Activated naive CD8-positive, alpha-beta T cell treated with anti-CD3 and anti-CD28 coated beads, Interleukin-2, amount 10 ng/mL, durations not matched to agents 7 days and 5 days (primary cell): ENCODE measurements at places on chromosomes 2 and 18.

DNA sequence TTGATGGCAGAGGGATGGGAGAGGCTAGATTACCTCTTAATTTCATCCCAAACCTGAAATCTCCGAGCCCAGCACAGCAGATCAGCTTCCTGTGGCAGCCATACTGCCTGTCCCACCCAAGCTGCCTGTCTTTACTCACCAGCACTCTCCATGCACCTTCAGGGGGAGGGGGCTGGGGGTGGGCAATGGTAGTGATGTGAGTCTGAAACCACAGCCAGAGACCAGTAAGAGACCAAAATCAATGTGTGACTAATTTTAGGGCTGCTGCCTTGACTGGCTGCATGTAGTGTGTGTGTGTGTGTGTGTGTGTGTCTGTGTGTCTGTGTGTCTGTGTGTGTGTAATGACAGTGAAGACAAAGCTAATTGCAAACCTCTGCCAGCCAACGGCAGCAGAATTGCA is 11.7 kb upstream of the TEX261 start:
- H3K27me3 ChIP-seq: peaks cover 16% of the 10 kb centered on the region
- no peak overlapping the region for H3K27ac ChIP-seq
- no peaks in the 10 kb centered on the region for H3K36me3 ChIP-seq
- no peak overlapping the region for H3K4me3 ChIP-seq

DNA sequence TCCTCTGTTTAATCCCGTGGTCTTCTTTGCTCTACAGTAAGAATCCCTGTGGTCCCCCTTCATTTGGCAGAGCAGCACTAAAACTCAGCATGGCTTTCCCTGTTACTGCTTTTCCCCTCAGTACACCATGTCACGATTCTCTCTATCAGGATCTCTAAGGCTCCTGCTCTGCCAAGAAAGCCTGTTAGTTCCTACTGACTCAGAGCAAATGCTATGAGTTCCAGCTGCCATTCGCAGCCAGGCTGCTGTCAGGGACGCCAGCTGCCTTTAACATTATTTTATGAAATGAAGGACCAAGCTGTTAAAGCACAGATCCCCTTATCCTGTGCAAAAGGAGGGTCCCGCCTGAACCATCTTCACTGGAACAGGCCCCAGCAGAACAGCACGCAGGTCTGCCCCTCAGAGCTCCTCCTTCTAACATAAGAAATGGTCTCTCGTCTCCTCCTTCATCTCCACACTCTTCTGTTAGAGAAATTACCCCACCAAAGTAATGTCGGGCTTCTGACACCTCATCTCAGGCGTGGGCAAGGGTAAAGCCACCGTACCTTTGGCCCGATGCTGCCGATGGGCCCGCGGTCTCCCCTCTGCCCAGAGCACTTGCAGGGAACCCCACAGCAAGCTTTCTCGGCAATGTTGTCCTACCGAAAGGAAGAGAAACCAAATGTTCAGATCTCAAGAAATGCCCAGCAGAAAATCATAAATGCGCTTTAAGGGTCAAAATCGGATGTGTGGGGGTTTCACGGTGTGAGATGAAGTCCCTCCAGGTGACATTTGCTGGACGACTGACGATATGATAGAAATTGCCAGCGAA is 52.6 kb downstream of the COL6A3 start:
- H3K4me1 ChIP-seq: no peaks in the 10 kb centered on the region
- H3K36me3 ChIP-seq: no peaks in the 10 kb centered on the region
- no peak for DNase-seq
- no peak overlapping the region for H3K27ac ChIP-seq

DNA sequence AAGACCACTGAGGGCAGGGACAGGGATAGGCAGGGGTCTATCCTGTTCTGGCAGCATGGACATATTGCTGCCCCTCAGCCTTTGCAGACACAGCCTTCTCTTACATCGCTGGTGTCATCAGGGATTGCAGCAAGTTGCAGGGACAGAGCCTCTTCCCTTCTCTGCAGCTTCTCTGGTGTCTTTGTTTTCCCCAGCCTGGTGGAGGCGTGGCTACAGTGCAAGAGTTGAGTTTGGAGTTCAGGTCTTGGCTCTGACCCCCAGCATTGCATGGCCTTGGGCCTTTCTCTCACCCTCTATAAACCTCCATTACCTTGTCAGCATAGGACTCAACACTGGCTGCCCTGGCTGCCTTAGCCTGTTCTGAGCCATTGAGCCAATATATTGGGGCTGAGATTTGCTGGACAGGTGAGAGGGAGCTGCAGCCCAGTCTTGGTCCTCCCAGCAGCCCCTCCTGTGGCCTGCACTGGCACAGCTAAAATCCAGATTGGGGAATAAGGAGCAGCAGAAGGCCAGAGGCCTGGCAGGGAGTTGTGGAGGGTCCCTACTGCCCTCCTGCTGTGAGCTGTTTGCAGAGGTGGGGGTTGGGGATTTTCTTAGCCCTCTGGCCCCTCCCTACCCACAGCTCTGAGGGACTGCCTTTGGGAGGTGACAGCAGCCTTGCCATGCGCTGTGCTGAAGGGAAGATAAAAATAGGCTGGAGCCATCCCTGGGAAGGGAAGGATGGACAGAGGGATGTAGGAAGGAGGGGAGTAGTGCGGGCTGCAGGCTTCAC is 22.8 kb downstream of the EHD3 start:
- no peak for DNase-seq
- H3K4me1 ChIP-seq: no peaks in the 10 kb centered on the region
- no peaks in the 10 kb centered on the region for H3K27me3 ChIP-seq
- no peak overlapping the region for H3K27ac ChIP-seq
- no peaks in the 10 kb centered on the region for H3K36me3 ChIP-seq

- H3K4me1 ChIP-seq: no peaks in the 10 kb centered on the region
- peaks cover 3% of the 10 kb centered on the region for H3K36me3 ChIP-seq
- no peak for DNase-seq
- no peak overlapping the region for H3K27ac ChIP-seq
These were observed 22.5 kb downstream of the TMEM178A start for GRCh38 chr2:39688181-39688580.

- H3K36me3 ChIP-seq: no peaks in the 10 kb centered on the region
- no peak overlapping the region for H3K27ac ChIP-seq
- H3K4me3 ChIP-seq: no peak overlapping the region
- no peak for DNase-seq
These were observed 9.3 kb upstream of the KCNE4 start for GRCh38 chr2:223042704-223043118.

GRCh38 chr2:160064916-160065315 is 2.5 kb upstream of the PLA2R1 start:
- H3K36me3 ChIP-seq: peaks cover 1% of the 10 kb centered on the region
- H3K27ac ChIP-seq: no peak overlapping the region
- no peak overlapping the region for H3K4me3 ChIP-seq
- peaks cover 35% of the 10 kb centered on the region for H3K27me3 ChIP-seq

DNA sequence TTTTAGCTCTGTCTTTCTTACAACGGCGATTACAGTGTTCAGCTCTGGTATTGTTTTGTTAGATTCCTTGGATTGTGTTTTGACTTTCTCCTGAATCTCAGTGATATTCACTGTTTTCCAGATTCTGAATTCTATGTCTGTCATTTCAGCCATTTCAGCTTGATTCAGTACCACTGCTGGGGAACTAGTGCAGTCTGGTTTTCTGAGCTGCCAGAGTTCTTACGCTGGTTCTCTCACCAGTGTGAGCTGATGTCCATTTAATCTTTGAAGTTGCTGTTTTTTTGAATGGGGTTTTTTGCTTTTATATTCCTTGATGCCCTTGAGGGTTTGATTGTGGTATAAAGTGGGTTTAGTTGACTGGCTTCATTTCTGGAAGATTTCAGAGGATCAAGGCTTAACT is 37.4 kb upstream of the THUMPD2 start:
- H3K4me1 ChIP-seq: no peaks in the 10 kb centered on the region
- no peak overlapping the region for H3K4me3 ChIP-seq
- no peak for DNase-seq
- H3K36me3 ChIP-seq: no peaks in the 10 kb centered on the region
- peaks cover 7% of the 10 kb centered on the region for H3K27me3 ChIP-seq

GRCh38 chr2:177312562-177312961 is 48.0 kb upstream of the NFE2L2 start:
- DNase-seq: no peak
- no peak overlapping the region for H3K27ac ChIP-seq
- peaks cover 27% of the 10 kb centered on the region for H3K4me1 ChIP-seq
- no peaks in the 10 kb centered on the region for H3K27me3 ChIP-seq

GRCh38 chr18:59035591-59035990 is 104.1 kb upstream of the SEC11C start:
- peaks cover 2% of the 10 kb centered on the region for H3K4me1 ChIP-seq
- no peak for DNase-seq
- peaks cover 2% of the 10 kb centered on the region for H3K27me3 ChIP-seq
- H3K27ac ChIP-seq: no peak overlapping the region
- H3K36me3 ChIP-seq: no peaks in the 10 kb centered on the region

DNA sequence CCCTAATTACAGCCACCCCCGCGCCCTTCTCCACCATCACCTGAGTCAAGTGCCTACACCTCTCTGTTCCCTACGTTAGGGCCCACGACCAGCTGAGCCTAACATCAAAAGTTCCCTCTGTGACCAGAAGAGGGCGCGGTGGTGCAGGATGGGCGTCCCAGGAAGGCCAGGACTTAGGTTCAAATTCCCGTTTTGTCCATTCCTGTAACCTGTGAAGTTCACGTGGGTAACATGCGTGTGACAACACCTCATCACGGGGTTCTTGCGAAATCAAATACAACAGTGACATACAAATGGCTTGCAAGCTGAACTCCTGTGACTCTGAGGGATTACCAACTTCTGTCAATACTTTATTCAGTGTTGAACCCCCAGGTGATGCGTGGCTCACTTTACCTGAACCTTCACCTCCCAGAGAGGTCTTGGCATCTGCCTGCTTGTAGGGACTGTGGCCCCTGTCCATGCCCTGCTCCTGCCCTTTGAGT is 207.9 kb downstream of the ARL4C start:
- peak; percentile 75 for DNase-seq
- no peaks in the 10 kb centered on the region for H3K27me3 ChIP-seq
- peaks cover 11% of the 10 kb centered on the region for H3K36me3 ChIP-seq
- H3K4me1 ChIP-seq: peaks cover 70% of the 10 kb centered on the region
- H3K4me3 ChIP-seq: peak overlapping the region; percentile 74

- no peak overlapping the region for H3K4me3 ChIP-seq
- no peaks in the 10 kb centered on the region for H3K27me3 ChIP-seq
- no peak for DNase-seq
These were observed 42.1 kb downstream of the NHEJ1 start for GRCh38 chr2:219118504-219118903.

GRCh38 chr2:59540864-59541263 is 1012.6 kb downstream of the BCL11A start:
- H3K27ac ChIP-seq: no peak overlapping the region
- no peak for DNase-seq
- no peak overlapping the region for H3K4me3 ChIP-seq
- no peaks in the 10 kb centered on the region for H3K4me1 ChIP-seq
- no peaks in the 10 kb centered on the region for H3K27me3 ChIP-seq
- no peaks in the 10 kb centered on the region for H3K36me3 ChIP-seq

GRCh38 chr2:236536727-236537398 is 32.8 kb upstream of the ACKR3 start:
- H3K4me1 ChIP-seq: peaks cover 45% of the 10 kb centered on the region
- H3K27me3 ChIP-seq: no peaks in the 10 kb centered on the region
- H3K4me3 ChIP-seq: peak overlapping the region; percentile 99
- H3K27ac ChIP-seq: peak overlapping the region; percentile 95
- peaks cover 29% of the 10 kb centered on the region for H3K36me3 ChIP-seq

GRCh38 chr2:21268197-21268877 is 144.6 kb downstream of the TDRD15 start:
- no peak overlapping the region for H3K27ac ChIP-seq
- no peaks in the 10 kb centered on the region for H3K4me1 ChIP-seq
- no peaks in the 10 kb centered on the region for H3K36me3 ChIP-seq

- H3K4me1 ChIP-seq: peaks cover 11% of the 10 kb centered on the region
- H3K4me3 ChIP-seq: no peak overlapping the region
These were observed 11.8 kb downstream of the VIL1 start for GRCh38 chr2:218430721-218431120.
